Left ventricle myocardium inferior (tissue), 1 donor: ENCODE measurements at places on chromosomes 5 and 9. TPM values are rescaled to one million over a fixed set of nuclear protein-coding genes. Genes with fewer than 3 reads are reported as not detected.

DNA sequence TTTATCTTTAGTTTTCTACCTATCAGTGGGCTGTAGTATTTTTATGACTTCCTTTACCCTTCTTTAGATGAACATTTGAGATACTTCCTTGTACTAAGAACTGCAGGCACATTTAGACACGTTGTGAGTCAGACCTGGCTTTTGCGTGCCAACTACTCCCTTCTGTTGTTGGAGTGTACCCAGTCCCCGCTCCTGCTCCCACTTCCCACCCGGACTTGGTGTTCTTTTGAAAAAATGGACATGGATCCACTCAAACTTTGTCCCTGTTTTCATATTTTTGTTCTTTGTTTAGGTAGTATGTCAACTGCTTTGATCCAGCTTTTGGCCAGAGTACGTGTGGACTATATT, 60.7 kb downstream of the PARP8 start:
- no peak for DNase-seq
- no peaks in the 10 kb centered on the region for H3K36me3 ChIP-seq
- H3K4me3 ChIP-seq = no peak overlapping the region

The TEX48 gene
- total RNA-seq = not detected

The GABRP gene
- 0.49 TPM for total RNA-seq

The ABLIM3 gene
- total RNA-seq = 122 TPM

The ZNF300 gene
- 1.1 TPM for total RNA-seq

The CD274 gene
- total RNA-seq = 14.7 TPM
